Ascending aorta (tissue), 2 donors: ENCODE measurements at places on chromosomes 3 and 15.
A peak's percentile ranks its signal among the peaks of the same experiment; 100 is the strongest.

- peak; percentile 18 for DNase-seq
These were observed 73.4 kb downstream of the CCK start for GRCh38 chr3:42192334-42193200.

- DNase-seq = no peak
These were observed 498 bp upstream of the ARNT2 start for GRCh38 chr15:80403712-80404056.

GRCh38 chr3:126131881-126132750, 48.2 kb upstream of the SLC41A3 start:
- peak; percentile 48 for DNase-seq

GRCh38 chr3:13047296-13048165, 25.7 kb downstream of the IQSEC1 start:
- DNase-seq = no peak

GRCh38 chr3:171349392-171349791, 110.8 kb downstream of the TNIK start:
- no peak for DNase-seq
